T-helper 2 cell treated with Interferon-gamma antibody and Interleukin-4, amounts not matched to agents 5 μg/mL and 100 μg/mL, for 36 hours (primary cell): ENCODE measurements at places on chromosomes 16 and 17.
A peak's percentile ranks its signal among the peaks of the same experiment; 100 is the strongest.

DNA sequence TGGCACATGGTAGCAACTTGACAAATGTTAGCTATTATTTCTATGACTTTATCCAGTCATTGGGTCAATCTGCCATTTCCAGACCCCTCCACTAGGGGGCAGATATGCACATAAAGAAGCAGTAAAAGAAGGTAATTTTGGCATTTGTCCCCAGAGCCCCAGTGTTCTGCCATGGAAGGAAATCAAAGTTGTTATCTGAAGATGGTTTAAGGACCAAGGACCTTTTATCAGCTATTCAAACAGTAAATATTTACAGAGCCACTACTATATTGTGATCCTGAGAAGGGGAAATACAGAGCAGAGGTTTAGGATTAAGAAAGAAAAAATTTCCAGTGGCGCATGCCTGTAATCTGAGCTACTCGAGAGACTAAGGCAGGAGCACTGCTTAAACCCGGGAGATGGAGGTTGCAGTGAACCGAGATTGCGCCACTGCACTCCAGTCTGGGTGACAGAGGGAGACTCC is 20.0 kb downstream of the TRAF4 start:
- DNase-seq, result peak; percentile 57

- DNase-seq, result no peak
Measured at GRCh38 chr16:3063625-3064386, 1.6 kb upstream of the IL32 start.

DNA sequence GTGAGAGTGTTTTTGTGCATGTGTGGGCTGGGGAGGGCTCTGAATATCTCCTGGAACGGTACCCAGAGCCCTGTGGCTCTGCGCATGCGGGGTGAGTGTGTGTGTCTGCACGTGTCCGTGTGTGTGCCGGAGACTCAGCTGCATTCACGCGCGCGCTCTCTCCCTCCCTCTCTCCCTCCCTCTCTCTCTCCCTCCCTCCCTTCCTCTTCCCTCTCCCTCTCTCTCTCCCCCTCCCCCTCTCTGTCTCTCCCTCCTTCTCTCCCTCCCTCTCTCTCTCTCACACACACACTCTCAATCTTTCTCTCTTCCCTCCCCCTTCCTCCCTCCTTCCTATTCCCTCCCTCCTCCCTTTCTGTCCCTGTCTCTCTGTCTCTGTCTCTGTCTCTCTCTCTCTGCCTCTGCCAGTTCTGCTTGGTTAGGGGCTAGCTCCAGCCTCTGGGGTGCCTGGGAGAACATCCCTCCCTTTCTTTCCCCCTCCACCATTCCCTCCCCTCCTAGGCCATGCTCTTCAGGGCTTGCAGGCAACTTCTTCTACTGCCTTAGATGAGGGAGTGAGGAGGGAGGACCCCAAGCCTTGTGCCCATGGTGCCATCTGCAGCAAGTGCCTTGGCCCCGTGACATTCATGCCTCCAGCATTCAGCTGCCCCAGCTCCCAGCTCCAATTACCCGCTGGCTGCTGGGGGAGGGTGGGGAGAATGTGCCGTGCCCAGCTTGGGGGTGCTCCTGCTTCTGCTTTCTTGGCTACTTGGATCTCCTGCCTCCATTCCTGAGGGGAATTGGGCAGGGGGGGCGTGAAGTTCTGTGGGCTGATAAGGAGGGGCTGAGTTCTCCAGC is 6.4 kb downstream of the THRA start:
- peak; percentile 74 for DNase-seq

DNA sequence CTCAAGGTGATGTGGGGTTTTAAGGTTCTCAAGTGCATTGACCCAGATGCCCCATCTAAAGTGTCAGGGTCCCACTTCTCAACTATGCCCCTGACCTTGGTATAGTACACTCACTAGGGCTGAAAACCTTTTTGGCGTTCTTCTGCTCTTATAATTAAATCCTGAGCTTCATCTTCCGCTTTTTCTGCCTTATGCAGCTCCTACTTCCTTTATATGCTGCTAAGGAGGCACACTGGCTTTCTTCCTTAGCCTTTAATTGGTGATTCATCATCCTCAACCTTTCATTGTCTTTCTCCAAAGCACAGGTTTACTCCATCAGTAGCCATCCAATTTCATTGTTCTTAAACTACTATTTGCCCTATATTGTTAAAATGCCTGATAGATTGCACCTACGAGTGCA is 5.3 kb upstream of the NF1 start:
- no peak for DNase-seq

- DNase-seq, result no peak
Measured at GRCh38 chr17:8872705-8873435, 5.4 kb upstream of the PIK3R6 start.

DNA sequence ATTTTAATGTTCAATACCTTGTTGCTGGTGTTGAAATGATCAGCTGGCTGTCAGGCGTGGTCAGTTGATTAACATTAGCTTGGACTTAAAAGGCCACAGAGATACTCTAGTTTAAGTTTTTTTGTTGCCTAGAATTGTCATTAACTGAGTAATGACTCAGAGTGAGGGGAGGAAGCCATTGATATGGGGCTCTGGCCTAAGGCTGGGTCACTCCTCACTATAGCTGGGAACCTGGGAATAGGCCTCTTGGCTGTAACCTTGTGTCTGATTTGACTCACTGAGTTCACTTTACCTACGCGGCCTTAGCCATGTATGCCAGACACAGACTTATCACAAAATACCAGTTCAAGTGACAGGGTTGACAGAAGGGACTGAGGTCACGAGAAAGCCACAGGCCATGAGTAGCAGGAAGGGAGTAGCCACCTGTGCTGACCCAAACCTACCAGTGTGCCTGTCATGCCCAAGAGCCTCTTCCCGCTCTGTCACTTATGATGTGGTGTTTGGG is 37.9 kb upstream of the ADCY7 start:
- DNase-seq, result no peak

- DNase-seq, result peak; percentile 62
Measured at GRCh38 chr16:81521141-81521626, 76.6 kb downstream of the CMIP start.

GRCh38 chr16:76583945-76584344 is 306.7 kb downstream of the CNTNAP4 start:
- no peak for DNase-seq

DNA sequence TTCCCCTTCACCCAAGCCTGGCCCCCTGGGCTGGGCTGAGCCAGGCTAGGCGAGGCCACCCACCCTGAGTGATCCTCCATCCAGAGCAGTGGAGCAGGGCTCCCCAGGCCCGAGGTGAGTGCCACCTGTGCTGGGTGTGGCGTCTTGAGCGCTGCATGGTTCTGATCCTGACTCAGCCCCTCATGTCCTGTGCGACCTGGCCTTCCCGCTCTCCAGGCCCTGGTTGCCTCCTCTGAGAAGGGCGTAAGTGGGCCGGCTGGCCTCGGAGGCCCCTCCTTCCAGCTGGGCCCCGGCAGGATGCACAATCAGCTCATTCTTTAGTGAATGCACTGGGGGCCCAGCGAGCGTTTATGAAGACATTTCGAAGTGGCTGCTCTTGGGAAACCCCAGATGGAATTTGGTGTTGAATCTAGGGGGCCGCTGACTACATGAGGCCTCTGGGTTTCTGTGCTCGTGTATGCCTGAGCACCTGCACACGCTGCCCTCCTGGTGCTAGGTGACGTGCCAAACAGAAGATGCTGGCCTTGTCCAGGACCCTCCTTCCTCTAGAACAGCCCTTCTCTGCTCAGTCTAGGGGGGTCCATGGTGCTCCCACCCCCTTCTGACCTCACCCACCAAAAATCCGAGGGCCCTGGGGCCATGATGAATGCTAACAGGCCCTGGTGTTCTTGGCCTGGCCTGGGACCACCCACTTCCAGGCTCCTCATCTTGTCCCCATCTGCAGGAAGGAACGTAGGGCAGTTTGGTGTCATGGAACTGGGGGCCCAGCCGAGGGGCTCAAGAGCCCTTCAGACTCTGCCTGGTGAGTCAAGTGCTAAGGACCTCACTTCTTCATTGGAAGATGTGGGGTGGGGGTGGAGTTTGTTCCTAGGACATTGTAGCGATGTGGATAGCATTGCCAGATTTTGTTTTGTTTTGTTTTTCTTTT is 3.6 kb upstream of the TMEM92 start:
- no peak for DNase-seq

DNA sequence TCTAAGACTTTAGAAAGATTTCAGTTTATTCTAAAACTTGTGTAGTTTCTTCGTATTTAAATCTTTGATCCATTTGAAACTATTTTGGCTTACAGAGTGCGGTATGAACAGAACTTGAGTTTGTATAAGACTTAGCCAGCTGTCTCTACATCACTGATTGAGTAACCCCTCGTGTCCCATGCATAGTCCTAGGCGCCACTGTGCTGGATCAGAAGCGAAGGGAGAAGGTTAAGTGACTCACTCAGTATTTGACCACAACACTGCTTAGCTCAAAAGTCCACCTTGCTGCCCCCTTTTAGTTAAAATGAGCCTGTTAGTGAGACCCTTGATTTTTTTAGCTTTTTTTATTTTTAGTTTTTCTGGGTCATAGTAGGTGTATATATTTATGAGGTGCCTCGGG is 28.4 kb downstream of the CD300LB start:
- DNase-seq, result no peak

- DNase-seq, result no peak
Measured at GRCh38 chr17:17782523-17783115, 54.2 kb downstream of the SREBF1 start.

DNA sequence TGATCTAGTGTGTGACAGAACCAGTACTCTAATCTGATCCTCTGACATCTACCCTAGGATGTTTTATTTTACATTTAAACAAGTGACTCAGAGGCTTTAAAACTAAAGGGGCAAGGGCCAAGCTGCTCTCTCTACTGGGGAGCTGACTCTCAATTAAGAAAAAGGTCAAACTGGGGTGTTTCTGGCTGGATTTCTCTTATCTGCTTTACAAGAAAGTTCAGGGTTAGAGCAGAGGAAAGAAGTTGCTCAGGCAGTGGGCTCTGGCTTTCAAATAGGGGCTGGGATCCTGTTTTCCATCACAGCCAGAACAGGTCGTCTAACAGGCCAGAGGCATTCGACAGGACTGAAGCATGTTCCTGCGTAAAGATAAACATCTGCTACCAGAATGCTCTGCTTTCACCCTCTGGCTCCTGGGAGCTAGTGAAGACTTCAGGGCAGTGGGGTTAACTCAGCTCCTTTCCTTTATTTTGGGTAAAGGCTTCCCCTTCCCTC is 8.5 kb downstream of the MMP28 start:
- no peak for DNase-seq

- no peak for DNase-seq
Measured at GRCh38 chr17:41664172-41664457, 24.6 kb upstream of the EIF1 start.

- no peak for DNase-seq
Measured at GRCh38 chr17:49659661-49660382, 18.1 kb downstream of the SPOP start.

DNA sequence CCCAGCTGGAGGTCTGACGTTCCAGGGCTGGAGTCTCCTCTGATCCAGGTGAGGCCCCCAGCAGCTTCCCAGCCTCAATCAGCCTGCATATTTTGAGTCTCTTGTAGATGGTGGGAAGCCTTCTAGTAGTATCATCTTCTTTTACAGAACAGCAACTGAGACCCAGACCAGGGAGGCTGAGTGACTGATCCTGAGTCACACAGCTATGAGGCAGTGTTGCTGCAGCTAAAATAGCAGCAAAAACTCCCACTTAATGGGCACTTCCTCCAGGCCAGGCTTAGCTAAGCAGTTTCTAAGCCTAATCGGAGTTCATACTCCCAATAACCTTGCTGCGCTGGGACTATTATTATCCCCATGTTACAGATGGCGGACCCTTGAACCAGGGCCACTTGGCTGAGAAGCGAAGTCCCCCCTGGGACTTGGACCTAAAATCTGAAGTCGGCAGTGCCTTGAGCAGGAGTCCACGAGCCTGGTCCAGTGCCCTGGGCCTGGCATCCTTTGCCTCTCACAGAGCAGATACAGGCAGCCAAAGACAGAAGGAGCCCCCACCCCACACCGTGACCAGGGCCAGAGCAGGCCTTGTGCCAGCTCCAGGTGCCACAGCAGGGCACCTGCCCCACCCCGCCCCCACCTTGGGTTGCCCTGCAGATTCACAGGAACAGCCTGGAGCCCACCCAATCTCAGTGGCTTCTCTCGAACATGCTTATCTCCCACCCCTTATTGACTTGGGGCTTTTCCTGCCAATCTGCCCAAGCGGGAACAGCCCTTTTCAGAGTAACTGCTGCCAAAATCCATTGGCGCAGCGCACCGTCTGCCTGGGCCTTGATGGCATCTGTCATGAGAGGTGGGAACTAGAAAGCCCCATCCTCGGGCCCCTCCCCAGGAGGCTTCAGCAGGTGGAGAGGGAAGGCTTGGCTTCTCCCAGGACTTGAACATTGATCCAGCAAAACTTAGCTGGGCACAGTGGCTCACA is 65.1 kb downstream of the SOCS1 start:
- DNase-seq, result no peak

DNA sequence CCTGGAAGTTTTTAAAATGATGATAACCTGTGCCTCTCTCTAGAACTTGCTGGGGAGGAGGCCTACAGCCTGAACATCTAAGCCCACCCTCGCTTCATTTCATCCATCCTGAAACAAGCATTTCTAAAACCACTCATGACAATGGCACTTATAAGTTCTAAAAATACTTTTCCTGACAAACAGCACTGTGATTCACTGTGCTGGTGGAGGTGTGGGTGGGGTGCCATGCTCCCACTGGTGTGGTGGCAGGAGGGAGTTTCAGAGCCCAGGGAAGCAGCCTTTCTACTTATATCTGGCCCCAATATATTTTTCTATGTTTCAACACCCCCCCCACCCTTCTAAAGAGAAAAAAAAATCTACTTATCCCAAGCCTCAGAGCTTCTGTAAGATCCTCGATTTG is 52.6 kb downstream of the RAB11FIP4 start:
- DNase-seq, result no peak

- DNase-seq, result no peak
Measured at GRCh38 chr16:20851601-20852000, 45.3 kb downstream of the REXO5 start.

GRCh38 chr17:69064476-69064875 is 3.7 kb upstream of the ABCA9 start:
- no peak for DNase-seq

DNA sequence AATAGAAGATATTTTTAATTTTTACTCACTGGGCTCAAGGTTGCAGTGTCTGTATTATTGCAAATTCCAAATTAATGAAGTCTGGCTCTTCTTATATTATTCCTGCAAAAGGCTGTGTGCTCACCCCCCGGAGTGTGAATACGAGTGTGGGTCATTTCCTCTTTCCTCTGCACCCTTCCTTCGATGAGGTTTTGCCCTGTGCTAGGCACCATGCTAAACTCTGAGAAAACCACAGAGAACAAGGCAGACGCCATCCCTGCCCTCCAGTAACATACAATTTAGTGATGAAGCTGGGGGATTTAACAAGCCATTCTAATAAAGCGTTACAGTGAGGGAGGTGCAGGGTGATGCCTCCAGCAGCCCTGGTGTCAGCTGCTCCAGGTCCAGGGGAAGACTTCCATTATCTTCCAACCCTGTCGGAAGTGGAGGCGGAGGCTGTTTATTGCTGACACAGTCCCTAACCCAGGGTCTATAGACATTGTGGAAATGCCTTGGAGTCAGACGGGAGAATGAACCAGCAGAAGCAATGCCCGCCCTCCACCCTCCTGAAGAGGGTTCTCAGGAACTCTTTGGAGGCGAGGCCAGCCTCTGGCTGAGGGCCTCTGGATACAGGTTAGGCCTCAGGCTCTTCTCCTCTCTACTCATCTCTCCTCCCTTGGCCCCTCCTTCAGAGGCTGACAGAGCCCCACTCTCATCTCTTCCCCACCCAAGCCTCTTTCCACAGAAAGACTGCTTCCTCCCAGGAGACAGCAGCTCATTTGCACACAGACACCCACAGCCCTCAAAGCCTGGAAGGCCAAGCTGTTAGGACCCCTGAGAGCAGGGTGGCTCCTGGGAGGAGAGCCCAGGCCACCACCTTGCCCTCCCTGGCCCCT is 2.0 kb upstream of the ACE start:
- DNase-seq, result no peak

- no peak for DNase-seq
Measured at GRCh38 chr17:5555254-5555653, 29.1 kb downstream of the NLRP1 start.

- DNase-seq, result peak; percentile 44
Measured at GRCh38 chr17:28744104-28744971, 527 bp downstream of the TRAF4 start.
